ENCODE measurements at places on chromosomes 7 and 10.
A peak's percentile ranks its signal among the peaks of the same experiment; 100 is the strongest.

GRCh38 chr7:28418311-28418710 is 6.0 kb downstream of the CREB5 start:
- DNase-seq = no peak

DNA sequence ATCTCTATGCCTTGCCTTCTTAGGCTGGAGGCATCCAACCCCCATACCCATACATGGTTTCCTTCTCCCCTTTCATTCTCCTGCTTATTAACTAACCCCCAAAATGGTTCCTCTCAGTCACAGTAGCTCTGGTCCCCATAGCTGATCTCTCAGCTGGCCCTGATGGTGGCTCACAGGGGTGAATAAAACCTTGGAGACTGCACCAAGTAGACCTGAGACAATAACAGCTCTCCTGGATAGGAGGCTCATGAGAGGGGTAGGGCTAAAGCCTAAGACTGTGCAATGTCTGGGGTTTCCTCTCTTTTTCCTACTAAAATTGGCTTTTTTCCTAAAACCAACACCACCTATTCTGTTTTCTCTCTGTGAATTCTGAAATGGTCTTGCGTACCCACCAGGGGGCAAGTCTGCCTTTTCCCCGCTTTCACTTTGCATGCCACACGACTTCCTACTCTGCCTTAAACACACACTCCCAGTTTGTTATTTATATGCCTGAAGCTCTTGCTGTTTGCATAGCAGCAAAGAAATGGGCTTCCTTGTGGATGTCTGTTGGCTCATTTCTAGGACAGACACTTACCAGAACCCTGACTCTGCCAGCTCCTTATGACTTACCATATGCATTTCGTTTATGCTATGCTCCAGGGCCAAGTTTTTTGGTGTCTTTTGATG is 18.4 kb upstream of the PON1 start:
- DNase-seq = no peak

- DNase-seq = no peak
Observed at GRCh38 chr10:29257106-29257783, 31.6 kb upstream of the LYZL1 start.

GRCh38 chr7:738723-739454 is 11.8 kb upstream of the PRKAR1B start:
- DNase-seq = no peak

DNA sequence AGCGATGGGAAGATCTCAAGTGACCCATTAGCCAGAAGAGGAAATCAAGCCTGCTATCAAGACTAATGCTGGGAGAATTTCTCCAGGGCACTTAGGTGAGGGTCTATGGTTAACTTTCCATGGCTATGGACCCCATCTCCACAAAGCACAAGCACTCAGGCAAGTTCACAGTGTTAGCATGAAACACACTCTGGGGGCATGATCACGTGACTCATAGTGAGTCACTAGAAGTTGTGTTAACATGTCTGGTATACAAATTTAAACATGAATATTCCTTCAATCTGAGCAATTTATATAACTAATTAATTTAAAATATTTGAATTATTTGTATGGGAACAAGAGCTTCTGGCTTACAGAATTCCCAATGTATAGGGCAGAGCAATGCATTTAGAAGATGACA is 131.8 kb downstream of the FAM204A start:
- DNase-seq = no peak

DNA sequence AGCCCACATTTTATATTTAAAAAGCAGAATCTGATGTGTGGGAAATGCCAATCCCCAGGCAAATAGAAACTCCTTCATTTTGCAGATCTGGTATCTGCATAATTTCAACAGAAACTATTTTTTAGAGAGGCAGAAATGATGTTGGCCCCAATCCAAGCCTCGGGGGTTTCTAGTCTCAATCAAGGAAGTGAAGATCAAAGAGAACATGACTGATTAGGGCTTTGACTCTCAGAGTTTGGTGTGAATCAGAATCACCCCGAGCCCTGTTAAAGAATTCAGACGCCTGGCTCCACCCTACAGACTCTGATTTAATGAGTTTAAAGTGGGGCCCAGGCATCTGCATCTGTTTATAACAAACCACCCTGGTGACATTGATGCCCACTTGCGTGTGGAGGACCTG is 36.7 kb upstream of the UBE2H start:
- DNase-seq = peak; percentile 22

GRCh38 chr7:138079137-138079536 is 2.9 kb downstream of the AKR1D1 start:
- DNase-seq = no peak

GRCh38 chr10:528173-529165 is 161.0 kb downstream of the DIP2C start:
- no peak for DNase-seq

DNA sequence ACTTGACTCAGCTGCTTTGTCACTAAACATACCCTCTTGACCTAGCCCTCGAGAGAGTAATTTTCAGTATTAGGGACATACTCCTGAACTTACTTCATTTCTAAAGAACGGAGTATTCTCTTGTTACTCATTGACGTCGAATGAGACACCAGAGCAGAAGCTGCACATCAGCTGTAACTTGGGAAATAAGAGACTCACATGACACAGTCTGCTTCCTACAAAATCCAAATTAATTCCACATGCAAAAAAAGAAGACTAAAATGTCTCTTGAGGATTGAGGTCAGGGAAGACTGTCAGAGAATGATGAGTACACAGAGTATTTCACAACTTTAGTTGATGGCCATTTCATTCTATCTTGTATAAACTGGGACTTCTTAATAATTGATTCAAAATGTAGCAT is 114.7 kb upstream of the EGFR start:
- DNase-seq = no peak

GRCh38 chr7:155918720-155919390 is 106.6 kb upstream of the SHH start:
- DNase-seq = no peak

GRCh38 chr7:97873606-97874005 is 1.4 kb upstream of the ASNS start:
- DNase-seq = no peak

DNA sequence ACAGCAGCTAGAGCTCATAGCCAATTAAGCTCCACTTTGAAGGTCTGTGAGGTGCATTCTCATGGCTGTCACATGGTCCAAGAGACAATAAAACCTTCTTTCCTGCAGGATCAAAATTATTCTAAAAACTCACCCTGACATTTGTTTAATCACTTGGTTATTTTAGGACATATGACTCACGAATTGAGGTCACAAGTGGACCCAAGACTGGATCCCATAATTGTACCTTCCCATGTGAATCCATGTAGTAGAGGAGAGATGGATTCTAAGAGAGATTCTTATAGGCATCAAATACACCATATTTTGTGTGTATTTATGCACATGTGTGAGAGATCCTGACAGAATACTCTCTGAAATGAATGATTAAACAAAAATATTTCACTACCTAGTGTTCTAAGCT is 18.1 kb downstream of the POLR1F start:
- no peak for DNase-seq

DNA sequence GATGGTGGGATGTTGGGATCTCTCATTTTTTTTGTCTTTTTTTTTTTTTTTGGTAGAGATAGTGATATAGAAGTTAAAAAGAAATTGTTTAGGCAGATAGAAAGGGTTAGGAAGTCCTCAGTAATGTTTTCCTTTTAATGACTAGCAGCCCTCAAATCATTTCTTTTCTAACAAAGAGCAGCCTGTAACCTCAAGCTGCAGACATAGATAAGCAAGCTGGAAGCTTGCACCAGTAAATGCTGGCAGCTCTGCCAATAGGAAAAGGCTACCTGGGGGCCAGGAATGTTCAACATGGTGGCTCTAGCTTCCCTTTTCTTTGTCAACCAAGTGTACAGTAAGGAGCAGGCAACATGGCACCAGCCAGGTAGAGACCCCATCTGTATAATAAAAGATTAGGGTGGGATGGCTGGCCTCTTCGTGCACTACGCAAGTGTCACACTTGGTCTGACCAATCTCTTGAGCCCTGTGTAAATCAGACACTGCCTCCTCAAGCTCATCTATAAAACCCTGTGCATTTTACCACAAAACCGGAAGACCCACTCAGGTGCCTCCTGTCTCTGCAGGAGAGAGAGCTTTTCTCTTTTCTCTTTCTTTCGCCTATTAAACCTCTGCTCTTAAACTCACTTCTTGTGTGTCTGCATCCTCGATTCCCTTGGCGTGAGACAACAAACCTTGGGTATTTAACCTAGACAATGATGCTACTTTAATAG is 212.9 kb downstream of the SNX10 start:
- DNase-seq = no peak

GRCh38 chr7:85392326-85392725 is 205.5 kb upstream of the SEMA3D start:
- DNase-seq = no peak

- DNase-seq = no peak
Observed at GRCh38 chr10:26962835-26963234, 102.1 kb upstream of the ABI1 start.

GRCh38 chr7:108135446-108136190 is 5.5 kb upstream of the LAMB4 start:
- peak; percentile 25 for DNase-seq

- peak; percentile 47 for DNase-seq
Observed at GRCh38 chr7:121442845-121443244, 46.7 kb upstream of the FAM3C start.

DNA sequence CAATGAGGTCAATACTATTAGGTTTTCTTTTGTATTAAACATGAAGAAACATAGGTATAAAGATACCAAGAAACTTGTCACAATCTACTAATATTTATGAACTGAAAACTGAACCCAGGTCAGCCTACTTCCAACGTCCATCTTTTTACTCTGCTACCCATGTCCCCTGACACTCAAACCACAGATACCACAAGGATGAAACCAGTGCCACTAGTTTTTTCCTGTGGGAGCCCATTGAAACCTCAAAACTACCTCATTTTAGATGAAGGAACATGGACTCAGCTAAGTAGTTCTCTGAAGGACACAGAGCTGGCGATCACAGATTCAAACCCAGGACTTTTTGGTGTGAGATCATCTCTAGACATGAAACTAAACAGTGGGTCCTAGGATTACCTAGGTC is 6.8 kb downstream of the TET1 start:
- no peak for DNase-seq

- no peak for DNase-seq
Observed at GRCh38 chr10:47077941-47078340, 166.7 kb downstream of the PTPN20 start.

DNA sequence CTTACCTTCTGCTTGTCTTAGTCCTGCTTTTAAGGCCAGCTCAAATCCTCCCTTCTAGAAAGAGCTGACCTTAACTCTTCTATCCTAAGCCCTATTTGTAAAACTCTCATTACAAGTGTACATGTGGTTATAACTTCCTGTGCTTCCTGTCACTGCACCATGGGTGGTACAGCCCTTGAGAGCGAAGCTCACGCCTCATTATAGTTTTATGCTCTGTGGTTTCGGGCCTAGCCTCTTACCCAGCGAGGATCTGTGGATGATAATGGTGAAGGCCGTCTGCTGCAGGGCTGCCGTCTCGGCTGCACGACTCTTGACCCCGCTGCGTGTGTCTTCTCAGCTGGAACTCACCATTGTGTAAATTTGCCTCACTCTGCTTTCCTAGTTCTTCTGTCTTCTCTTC is 74.6 kb downstream of the CUL1 start:
- peak; percentile 50 for DNase-seq

GRCh38 chr10:11712744-11713143 is 29.4 kb upstream of the ECHDC3 start:
- no peak for DNase-seq

DNA sequence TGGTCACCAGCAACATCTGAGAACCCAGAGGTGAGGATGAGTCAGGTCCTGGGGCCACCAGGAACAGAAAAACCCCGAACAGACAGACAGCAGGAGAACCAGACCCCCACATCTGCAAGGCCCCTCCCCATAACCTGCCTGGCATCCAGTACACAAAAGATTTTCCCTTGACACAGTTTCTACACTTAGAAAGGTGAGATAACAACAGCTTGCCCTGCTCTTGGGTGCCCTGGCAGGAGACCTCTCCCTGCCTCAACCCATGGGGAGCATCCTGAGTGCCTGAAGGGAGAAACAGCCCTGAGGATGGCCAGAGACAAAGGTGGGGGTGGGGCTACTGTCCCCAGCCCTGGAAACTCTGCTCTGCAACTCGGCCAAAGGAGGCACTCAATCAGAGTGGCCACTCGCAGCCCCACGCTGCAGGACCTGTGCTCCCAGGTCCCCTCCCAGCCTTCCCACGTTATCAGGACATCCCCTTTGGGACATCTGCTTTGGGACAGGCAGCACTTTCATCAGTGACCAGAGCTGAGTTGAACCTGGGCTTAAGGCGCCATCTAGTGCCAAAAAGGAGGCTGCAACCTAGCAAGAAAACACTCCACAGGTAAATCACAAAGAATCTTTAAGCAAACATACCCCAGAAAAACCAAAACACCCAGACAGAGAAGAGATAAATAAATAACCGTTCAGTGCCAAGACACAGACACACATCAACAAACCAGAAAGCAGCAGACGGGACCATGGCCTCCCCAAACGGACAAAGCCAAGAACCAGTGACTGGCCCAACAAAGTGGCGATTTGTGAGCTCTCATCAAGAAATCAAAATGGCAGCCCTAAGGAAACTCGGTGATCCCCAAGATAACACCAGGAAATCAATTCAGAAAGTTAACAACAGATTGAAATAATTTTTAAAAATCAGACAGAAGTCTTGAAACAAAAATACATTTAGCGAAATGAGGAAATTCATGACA is 233.7 kb downstream of the PTPRN2 start:
- DNase-seq = no peak

GRCh38 chr10:29635711-29636144 is 957 bp upstream of the SVIL start:
- peak; percentile 33 for DNase-seq

DNA sequence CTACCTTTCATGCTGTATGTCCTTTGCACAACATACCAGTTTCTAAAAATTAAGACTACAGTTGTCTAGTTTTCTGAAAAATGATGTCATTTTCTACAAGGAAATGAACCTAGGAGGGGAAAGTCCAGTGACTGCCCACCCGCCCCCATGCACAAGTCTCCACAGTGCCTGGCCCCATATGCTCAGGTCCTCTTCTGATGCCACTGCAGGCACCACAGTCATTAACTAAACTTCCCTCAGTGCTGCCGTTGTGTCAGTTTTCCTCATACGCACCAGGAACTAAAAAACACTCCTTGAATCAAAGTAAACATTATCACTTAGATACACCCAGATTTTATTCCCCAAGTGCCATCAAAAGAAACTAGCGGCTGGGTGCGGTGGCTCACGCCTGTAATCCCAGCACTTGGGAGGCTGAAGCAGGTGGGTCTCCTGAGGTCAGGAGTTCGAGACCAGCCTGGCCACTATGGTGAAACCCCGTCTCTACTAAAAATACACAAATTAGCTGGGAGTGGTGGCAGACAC is 6.9 kb upstream of the TNS3 start:
- no peak for DNase-seq

DNA sequence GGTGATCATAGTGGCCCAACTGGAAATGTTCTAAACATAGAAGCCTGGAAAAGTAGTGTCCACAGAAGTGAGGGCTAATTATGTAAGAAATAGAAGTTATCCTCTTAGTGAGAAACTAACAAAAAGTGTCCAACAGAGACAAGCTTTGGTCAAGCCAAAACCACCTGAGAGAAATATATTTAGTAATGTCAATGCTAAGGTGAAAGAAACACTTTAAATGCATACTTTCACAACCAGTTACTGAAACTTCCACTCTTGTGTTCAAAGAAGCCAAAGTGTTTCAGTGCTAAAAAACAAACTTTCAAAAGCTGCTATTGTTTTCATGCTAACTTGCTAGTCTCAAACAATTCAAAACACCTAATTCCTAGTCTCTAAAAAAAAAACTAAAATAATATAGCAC is 18.1 kb downstream of the RAB11FIP2 start:
- DNase-seq = no peak
